ENCODE measurements at places on chromosomes 6 and 20.

GRCh38 chr6:119209452-119210205, 131.2 kb upstream of the FAM184A start:
- DNase-seq = no peak

GRCh38 chr20:59469267-59470252, 134.8 kb upstream of the PHACTR3 start:
- no peak for DNase-seq

DNA sequence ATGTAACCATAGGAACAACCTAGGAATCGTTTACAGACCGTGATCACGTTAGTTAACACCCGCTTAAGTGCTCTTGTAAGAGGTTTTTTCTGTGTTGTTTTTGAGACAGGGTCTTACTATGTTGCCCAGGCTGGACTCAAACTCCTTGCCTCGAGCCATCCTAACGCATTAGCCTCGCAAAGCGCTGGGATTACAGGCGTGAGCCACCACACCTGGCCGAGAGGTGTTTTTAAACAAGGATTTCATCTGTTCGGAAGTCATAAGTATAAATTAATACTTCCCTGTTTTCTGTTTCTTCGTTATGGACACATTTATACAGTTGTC, 727 bp downstream of the MRS2 start:
- no peak for DNase-seq

DNA sequence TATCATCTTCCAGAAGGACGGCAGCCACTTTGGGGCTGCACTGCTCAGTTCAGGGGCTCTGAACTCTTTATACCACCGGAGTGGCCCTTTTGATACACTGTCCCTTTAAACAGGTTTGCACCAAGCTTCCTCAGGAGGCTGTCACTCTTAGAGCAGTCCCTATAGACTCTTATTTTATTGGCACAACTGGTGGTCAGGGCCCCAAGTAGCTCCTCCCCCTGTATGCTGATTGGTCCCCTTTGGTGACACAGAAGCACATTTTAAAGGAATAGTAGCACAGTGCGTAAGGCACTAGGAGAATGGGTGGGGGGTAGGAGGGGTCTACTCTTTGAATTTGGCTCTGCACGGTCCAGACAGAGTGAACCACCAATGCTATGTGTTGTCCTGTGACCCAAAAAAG, 122.6 kb upstream of the MLN start:
- no peak for DNase-seq

DNA sequence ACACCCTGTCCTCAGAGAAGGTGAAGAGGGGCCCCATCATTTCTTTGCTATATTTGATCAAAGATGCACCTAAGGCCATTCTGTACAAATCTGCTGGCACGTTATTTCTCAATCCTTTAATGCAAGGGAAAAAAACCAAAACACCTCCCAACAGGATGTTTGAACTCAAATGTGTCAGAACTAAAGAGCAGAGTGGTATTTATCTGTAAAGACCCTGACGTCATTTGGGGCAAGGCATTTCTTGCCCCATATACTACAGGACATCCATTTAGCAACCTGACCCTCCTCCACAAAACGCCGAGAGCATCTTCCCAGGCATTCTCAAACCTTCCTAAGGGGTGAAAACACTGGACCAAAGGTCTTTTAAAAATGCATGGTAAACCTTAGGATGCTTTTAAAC, 50.8 kb downstream of the ZMYND8 start:
- DNase-seq = no peak

GRCh38 chr6:1297746-1298145, 14.2 kb upstream of the FOXQ1 start:
- DNase-seq = no peak

- DNase-seq = no peak
Measured at GRCh38 chr6:14177413-14178082, 60.0 kb downstream of the CD83 start.

DNA sequence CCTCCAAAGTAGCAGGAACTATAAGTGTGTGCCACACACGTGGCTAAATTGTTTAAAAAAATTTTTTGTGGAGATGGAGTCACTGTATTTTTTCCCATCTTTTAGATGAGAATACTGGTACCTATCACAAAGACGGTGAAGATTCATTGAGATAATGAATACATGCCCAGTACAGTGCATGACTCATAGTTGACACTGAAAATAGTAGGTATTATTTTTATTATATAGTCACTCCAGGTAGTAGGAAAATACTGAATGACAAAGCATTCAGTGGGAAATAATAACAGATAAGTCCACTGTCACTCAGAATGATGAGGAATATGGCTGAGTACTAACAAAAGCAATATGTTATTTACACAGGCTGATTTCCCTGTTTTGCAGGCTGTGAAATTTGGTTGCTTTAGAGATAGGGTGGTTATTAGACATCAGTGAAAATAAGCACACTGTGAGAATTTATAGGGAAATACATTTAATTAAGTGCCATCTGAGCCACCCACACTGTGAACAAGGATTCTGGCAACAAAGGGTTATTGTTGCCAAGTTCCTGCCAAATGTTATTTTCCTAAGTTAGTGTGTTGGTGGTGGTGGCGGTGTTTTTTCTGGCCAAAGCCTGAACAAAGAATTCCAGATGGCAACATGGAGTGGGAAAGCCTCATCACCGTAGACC, 129.8 kb upstream of the FOXQ1 start:
- no peak for DNase-seq

GRCh38 chr6:120604510-120604909, 729.8 kb downstream of the TBC1D32 start:
- DNase-seq = no peak

DNA sequence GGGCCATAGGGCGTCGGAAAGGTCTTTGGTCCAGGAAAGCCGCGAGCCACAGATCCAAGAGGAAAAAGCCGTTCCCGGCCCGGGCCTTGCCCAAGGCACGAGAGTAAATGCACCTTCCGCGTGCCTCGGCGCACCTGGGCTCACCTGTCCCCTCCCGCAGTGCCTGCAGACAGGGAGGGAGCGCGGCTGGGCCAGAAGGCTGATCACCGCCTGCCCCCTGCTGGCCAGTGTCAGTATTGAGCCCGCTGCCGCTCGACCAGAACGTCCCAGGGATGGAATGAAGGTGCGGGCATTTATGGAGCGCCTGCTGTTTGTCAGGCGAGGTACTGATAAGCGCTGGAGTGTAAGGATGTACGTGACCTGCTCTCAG, 679 bp upstream of the LPIN3 start:
- peak; percentile 85 for DNase-seq

- DNase-seq = no peak
Measured at GRCh38 chr6:135449246-135449645, 48.3 kb downstream of the AHI1 start.

Data from femur (tissue), 1 donor.